GM20000 (cell line): ENCODE measurements at places on chromosomes 6 and 20.

DNA sequence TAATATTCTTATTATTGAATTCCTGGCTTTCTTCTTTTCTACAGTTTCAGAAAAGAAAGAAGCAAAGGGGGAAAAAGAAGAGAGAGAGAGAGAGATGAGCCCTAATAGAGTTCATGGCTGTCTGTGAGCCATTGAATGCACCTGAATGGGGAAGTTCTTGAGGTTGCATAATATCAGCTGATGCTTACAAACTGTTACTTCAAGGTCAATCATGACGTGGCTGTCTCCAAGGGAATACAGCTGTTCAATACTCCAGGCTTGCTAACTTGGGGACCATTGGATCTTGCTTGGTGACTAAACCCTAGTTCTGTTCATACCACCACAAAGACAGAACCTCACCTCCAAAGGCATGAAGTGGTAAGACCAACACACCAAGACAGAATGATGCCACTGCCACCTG is 180.4 kb downstream of the ADGRG6 start:
- DNase-seq, result no peak

- no peak for DNase-seq
These were observed 139.1 kb upstream of the KCNG1 start for GRCh38 chr20:51162015-51162414.

- DNase-seq, result no peak
These were observed 23.4 kb upstream of the VEGFA start for GRCh38 chr6:43746613-43747102.

GRCh38 chr6:151160929-151161757 is 78.6 kb upstream of the AKAP12 start:
- no peak for DNase-seq

GRCh38 chr6:112886415-112886814 is 539.3 kb downstream of the RFPL4B start:
- DNase-seq, result no peak

DNA sequence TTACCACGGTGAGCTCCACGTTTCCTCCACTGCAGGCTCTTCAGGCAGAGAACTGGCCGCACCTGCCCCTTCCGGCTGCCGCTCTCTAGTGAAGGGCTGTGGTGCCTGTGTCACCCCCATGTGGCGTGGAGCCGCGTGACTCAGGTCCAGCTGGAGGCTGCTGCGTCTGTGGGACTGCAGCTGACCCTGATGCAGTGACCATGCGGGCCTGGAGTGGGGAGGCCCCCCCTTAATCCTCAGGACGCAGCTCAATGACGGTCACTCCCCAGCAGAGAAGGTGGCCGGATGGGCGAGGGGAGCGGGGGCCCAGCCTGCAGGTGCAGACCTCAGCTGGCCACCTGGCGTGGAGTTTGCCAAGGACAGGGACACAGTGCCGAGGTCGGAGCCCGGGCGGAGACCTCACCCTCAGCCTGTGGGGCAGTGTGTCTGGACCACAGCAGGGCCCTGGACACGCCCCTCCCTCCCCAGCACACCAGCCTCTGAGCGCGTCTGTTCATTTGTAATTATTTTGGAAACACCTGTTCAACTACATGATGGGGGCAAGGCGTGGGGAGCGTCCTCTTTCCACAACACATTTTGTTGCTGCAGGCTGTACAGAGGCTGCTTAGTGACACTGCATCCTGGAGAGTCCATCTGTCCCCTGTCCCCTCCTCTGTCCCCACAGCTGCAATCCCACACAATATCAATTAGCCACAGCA is 10.7 kb downstream of the BHLHE23 start:
- no peak for DNase-seq

DNA sequence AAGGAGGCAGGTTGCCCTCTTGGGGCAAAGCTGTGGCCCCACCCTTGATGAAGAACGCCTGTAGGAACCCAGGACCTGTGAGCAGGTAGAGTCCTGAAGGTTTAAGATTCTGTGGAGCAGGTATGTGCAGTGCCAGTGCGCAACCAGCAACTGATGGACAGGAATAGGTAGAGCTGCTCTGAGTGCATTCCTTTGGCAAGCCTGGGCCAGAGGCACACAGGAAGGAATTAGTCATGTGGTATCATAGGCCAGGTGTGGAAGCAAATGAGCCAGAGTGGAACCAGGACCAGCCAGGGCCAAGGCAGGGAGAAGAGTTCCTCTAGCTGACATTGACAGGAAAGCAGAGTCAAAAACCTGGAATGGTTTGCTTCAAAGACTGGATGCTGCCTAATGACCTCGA is 1.4 kb upstream of the KHDC1 start:
- DNase-seq, result peak; percentile 23

- no peak for DNase-seq
These were observed 210.4 kb downstream of the FOXC1 start for GRCh38 chr6:1820165-1820564.

DNA sequence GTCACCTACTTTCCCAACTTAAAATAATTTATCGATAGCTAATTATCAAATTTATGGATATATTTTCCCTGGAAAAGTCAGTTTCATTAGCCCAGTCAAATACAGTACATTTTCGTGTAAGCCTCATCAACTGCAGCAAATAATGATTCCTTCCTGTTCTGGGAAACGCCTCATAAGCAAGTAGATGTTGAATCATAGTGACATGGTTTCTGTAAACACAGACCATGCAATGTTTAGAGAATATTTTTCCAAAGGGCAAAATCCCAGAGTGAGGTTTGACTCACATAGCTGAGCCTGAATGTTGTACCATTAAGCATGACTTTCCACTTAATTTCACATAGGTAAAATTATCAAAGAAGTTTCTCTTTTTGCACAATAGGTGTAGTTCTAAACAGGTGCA is 16.7 kb upstream of the VNN1 start:
- no peak for DNase-seq

- DNase-seq, result no peak
These were observed 151.2 kb upstream of the DST start for GRCh38 chr6:56793938-56794337.

GRCh38 chr6:142683714-142684141 is 261.2 kb downstream of the HIVEP2 start:
- no peak for DNase-seq
